Cortex of kidney (tissue), 1 donor: ENCODE measurements at places on chromosomes 12 and 14.

DNA sequence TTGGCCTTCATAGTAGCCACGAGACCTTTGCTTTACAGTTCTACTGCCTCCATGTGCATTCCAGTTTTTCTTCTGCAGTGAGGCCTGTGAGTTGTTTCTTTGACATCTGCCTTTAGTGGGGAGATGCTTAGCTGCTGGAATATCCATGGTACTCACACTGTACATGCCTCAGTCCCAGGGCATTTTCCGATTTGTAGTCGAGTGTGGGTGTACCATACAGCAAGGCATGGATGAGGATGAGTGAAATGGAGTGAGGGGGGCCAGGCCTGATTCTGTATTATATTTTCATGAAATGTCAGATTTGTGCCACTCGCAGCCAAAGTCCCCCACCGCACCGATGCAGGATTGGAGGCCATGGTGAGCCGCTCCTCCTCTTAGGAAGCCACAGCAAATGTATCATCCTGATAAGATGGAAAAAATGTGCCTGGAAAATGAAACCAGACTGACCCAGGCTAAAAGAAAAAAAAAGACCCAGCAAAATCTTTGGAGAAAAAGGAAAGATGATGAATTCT is 173.0 kb downstream of the ADGRD1 start:
- DNase-seq: no peak

DNA sequence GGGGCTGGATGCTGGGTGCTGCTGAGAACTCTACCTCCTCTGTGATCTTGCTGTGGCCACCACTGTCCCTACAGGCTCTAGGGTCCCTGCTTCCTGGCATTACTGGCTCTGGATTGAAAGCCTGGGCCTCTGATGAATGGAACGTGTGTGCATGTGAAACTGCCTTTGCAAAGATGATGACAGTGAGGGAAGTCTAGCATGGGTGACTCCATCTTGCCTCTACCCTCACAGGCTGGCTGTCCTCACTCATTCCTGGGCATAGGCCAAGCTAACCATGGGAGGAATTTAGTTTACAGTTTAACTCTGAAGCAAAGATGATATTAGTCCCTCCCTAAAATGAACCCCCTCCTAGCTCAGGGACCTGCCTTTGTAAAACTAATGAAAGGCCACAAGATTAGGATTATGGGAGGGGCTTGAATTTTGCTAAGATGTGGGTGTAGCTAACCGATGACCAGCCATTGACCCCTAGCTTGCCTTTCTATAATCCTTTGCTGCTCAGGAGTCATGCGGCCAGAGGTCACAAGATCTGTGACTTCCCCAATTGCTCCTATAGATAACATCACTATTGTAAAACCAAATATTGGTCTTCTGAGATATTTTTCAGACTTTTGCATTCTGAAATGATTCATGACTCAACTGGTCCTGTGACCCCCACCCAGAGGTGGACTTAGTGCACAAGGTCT is 2.2 kb upstream of the C1S start:
- DNase-seq: no peak

- DNase-seq: no peak
Observed at GRCh38 chr12:121465921-121466793, 66.2 kb downstream of the RNF34 start.

DNA sequence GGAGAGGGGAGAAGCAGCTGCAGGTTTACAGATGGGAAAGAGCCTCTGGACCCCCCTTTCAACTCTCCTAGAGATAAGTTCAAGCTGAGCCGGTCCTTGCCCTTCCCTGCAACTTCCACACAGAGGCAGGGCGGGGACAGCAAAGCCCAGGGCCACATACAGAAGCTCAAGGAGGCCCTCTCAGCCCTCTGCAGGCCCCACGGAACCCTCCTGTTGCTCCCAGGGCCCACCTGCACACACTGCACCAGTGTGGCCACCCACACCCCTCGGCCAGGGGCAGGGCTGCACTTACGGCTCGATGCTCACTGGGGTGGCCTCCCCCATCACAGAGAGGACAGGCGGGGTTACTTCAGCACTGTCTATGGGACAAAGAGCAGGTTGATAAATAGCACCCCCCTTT is 13.0 kb upstream of the PNMA1 start:
- DNase-seq: no peak

DNA sequence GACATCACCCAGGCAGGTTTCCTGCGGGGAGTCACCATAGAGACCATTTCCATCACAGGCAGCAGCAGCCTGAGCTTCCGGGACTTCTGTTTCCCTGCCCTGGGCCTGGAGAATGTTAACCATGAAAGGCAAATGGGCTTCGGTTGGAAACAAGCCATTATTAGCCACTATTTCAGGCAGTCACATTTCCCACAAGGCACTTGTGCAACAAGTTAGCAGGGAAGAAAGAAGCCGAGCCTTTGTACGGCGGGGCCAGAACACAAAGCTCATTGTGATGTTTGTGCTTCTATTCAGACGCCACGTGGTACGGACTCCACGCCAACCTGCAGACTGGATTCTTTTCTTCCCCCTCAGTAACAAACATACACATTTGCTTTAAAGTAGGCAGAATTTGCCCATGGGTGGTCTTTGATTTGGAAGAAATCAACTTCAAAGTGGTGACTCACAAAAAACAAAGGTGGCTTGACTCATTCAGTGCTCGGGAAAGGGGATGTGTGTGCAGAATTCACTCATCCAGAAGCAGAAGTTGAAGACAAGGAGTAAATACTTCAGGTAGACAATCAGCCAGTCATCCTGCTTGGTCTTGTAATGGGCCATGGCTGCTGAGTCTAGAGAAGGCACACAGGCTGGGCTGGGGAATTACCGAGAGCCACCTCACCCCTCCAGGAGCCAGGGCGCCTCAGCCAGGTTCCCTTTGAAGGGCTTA is 154.2 kb upstream of the PRMT8 start:
- no peak for DNase-seq

DNA sequence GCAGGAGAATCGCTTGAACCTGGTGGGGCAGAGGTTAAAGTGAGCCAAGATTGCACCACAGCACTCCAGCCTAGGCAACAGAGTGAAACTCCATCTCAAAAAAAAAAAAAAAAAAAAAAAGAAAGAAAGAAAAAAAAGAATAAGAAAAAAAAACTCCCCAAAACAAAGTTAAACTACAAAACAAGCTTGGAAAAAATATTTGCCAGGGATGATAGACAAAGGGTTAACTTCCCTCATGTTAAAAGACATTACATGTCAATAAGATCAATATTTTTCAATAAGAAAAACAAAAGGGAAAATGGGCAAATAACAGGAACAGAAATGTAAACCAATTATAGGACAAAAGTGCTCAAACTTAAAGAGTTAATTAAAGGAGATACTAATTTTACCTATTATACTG is 26.4 kb upstream of the HIGD1C start:
- no peak for DNase-seq

DNA sequence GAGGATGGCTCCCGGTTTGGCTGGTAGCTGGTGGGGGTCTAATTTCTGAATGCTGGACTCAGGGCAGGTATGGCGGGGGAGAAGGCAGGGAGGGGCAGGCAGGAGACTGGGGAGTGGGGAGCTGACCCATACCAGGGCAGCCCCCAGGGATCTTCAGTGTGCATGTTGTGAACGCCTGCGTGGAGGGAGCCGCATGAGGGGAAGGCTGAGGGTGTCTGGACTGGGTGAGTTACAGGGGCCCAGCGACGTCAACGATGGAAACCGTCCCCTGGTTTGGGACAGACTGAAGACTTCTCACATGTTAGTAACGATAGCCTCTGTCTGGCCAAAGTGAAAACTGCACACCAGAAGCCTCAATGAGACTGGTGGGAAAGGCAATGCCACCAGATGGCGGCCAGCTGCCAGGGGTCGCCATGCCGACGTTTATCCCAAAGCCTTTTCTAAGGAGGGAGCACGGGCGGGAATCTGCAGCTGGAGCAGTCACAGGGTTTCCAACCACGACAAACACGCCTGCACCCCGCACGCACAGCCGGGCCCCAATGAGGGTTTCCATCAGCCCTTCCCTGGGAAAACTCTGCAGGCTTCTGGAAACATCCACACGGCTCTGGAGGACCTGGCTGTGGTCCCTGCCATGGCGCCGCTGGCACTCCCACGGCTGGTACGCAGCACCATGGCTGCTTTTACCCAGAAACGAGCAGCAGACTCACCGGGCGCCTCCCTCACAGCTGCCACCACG is 14.0 kb downstream of the PGAM5 start:
- DNase-seq: no peak

- no peak for DNase-seq
Observed at GRCh38 chr12:117334855-117335587, 26.4 kb downstream of the NOS1 start.

DNA sequence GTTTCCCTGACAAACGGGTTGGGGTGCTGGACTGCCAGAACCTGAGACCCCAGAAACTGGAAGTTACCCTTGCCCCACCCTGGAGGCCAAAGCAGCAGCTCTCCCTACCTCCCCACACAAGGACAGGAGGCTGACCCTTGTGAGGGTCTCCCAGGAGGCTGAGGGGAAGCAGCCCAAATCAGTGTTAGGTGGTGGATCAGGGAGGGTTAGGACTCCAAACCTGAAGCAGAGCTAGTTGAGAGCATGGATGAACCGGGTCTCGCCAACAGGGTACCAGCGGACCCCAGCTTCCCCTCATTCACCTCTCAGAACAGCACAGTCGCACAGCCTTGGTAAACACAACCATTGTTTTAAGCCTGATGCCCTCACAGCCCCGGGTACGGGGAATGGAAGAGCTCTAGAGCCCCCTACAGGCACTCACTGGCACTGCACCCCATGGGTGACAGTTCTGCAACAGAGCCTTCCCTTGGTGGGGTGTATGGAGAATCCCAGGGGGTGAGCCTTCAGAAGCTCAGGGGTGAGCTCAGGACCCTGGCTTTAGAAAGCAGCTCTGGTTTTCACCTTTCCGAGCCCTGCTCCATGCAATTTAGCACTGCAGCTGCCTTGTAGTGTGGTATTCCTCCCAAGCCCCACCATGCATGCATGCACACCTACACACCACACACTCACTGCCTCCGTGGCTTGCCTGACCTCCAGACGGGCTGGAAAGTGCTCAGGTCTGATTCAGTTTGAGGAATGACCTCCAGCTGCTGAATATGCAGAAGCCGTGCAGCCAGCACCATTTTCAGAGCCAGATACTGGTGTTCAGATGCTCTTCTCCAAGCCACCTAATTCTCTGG is 11.2 kb downstream of the ESRRB start:
- DNase-seq: no peak

DNA sequence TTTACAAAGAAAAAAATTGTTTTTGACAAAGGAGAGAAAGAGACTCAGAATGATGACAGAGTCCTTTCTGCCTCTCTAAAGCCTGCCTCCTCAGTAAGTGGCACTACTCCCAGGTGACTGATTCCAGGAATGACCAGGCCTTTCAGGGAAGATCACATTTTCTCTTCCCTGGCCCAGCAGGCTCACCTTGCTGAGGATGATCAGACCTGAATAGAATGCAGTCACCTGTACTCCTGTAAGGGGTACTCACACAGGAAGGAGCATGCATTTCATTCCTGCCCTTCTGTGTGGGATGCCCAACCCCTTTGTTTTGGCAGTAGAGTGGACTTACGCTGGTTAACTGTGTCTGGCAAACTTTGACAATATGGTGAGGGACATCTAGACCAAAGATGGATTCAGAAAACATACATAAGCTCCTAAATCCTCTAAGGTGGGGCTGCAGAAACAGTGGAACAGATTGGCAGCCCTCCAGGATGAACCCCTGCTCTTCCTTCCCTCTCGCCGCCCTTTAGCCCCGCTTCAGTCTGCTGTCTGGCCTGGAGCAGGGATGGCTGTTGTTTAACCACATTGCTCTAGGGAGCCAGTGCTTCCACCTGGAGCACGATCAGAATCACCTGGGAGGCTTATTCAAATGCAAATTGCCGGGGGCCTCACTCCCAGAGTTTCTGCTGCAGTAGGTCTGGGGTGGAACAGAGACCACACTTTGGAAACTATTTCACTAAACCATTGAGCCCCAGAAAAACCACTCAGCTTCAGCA is 29.8 kb downstream of the ERG28 start:
- no peak for DNase-seq

DNA sequence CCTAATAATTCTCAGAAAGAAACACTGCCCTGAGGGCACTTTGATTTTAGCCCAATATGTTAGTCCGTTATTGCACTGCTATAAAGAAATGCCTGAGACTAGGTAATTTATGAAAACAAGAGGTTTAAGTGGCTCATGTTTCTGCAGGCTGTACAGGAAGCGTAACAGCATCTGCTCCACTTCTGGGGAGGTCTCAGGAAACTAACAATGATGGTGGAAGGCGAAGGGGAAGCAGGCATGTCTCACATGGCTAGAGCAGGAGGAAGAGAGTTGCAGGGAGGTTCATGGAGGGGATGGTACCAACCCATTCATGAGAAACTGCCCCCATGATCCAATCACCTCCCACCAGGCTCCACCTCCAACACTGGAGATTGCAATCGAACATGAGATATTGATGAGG is 49.4 kb upstream of the RERG start:
- DNase-seq: no peak

DNA sequence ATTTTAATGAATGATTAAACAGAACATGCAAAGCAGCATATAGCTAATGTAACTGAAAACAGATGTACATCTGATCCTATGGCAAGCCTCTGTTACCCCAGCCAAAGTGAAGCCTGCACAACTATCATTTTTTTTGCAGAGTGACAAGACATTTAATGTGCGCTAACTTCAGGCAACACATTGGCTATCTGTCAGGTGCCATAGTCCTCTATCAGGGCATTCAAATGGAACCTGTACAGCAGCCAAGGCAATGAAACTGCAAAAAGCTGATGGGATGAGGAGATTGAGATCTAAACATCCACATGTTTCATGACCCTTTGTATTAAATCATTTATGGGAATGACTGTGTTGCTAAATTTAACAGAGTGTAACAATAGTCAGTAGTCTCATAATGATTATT is 1088.5 kb upstream of the TMEM132C start:
- DNase-seq: no peak

- no peak for DNase-seq
Observed at GRCh38 chr14:28097585-28097984, 669.0 kb upstream of the FOXG1 start.

DNA sequence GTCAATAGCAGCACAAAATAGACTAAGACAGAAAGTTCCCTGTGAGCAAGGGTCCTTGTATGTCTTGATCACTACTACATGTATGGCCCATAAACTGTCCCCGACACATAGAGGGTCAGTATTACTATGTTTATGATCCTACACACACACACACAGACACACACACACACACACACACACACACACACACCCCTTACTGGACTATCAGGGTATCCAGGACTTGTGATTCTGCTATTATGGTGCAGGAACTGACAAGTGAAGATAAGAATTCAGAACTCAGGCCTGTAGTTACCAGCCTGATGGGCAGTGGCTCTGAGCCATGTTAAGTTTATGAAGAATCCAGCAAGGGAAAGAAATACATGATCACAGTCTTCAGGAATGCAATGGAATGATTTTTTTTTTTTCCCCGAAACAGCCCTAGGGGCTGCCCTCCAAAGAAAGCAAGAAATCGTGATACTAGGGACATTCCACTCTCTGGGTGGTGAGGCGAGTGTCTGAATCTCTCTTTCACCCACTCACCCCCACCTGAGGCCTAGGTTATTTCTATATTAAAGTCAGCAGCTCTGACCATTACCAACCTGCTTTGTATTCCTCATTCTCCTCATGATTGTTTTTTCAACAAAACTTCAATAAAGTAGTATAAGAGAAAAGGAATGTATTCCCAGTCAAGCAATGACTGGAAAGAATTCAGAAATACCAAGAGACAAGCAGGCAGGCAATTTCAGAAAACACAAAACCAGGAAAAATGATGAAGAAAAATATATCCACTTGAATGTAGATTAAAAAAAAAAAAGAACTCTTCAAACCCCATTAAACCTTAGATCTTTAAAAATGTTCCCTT is 105.8 kb downstream of the AVPR1A start:
- DNase-seq: no peak

- DNase-seq: no peak
Observed at GRCh38 chr14:90457186-90457585, 60.4 kb downstream of the CALM1 start.

GRCh38 chr12:89671469-89671868 is 37.2 kb downstream of the ATP2B1 start:
- no peak for DNase-seq
